ENCODE measurements at places on chromosomes 4 and X. TPM values are rescaled to one million over a fixed set of nuclear protein-coding genes. Genes with fewer than 3 reads are reported as not detected.

DNA sequence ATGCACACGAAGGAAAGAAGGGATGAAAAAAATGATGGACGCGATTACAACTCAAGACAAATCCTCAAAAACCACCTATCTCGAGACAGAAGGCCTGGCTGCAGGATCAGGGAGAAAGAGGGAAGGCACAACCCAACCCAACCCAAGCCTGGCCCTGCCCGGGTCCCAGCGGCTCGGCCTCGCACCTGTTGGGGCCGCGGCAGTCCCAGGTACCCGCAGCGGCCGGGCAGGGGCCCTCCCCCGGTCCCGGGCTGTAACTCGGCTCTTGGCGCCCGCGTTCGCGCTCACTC, 464 bp downstream of the RASGEF1B start:
- no peak for DNase-seq

- DNase-seq, result no peak
These were observed 654.1 kb downstream of the STIM2 start for GRCh38 chr4:27514711-27515110.

DNA sequence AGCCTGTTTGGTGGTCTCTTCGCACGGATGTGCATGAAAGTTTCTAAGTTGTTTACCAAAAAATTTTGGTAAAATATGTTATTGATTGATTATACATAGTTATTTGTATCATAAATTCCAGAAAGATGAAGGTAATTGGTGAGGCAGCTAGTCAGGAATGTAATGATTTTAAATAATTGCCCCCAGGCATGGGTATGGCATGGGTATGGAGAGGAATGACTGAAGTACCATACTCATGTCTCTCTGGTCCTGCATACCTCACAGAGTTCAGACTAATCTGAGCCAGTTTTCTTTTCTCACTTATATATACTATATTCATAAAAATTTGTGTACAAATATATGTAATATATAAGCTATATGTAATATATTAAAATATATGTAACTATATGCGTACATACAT, 329.0 kb upstream of the TECRL start:
- no peak for DNase-seq

DNA sequence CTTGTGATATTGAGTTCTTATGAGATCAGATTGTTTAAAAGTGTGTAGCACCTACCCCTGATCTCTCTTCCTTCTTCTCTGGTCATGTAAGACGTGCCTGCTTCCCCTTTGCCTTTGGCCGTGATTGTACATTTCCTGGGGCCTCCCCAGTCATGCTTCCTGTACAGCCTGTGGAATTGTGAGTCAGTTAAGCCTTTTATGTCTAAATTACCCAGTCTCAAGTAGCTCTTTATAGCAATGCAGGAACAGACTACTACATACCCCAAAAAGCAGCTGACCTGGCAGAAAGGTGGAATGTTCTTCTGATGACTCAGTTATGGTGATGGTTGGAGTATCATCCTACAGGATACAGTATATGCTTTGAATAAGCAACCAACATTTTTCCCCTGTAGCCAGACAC, 11.4 kb upstream of the MCUB start:
- peak; percentile 61 for DNase-seq

Gene DHRSX
- total RNA-seq, result 13.8 TPM

Gene PRKG2
- 0.14 TPM for total RNA-seq

Gene HMGN5
- total RNA-seq, result 5.5 TPM

Gene UCP1
- not detected for total RNA-seq

Gene RHOXF2
- not detected for total RNA-seq

GRCh38 chr4:167232805-167233684, 1.2 kb downstream of the SPOCK3 start:
- no peak for DNase-seq

Gene PDE5A
- 0.25 TPM for total RNA-seq

- no peak for DNase-seq
These were observed 67.7 kb downstream of the SLC4A4 start for GRCh38 chr4:71406459-71406963.

DNA sequence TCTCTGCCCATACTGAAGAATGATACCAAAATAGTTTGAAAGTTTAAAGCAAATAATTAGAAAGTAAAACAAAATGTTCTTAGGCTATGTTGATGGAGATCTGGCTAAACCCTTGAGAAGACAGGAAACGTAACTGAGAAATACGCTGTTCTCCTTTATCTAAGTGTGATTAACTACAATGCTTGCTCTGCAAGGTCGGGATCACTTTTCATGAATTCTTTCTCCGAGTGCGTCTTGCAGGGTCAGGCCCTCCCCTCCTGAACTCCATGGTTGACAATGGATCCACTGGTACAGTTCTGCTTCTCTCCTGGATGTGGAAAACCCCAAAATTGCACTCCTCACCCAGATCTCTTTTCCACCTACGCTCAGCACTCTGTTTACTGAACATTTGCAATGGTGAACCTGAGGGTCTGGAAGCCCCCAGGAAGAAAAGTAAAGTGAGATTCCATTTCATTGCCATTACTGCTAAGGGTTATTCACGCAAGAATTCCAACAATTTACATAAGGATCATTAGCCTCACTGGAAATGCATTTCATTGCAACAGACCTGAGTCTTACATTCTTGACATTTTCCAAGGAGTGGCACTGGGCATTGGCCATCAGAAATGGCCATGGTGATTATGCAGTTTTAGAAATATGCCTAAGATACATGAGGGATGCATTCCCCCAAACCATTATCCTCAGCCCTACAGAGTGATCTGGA, 24.6 kb upstream of the WWC2 start:
- no peak for DNase-seq

DNA sequence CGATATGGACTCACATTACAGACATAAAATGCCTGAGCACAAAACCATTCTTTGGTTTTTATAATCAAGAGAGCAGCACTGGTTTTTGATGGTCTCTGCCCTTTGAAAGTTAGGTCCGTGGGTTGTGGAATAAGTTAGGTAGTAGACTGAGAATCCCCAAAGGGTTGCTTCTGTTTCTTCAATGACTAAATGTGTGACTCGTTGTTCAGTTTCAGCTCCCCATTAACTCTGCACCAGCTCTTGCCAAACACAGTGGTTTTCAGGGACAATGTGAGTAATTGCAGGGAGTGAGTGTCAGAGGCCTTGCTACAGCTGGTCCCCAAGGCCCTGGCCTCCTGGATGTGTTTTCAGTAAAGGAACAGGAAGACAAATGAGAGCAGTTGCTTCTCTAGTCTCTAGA, 24.8 kb downstream of the SMIM20 start:
- DNase-seq, result peak; percentile 76

- DNase-seq, result no peak
These were observed 96.6 kb downstream of the EVC2 start for GRCh38 chr4:5611750-5612149.

GRCh38 chr4:41052287-41052686, 162.1 kb downstream of the APBB2 start:
- no peak for DNase-seq

Gene SLC6A14
- not detected for total RNA-seq

Gene CXCL9
- total RNA-seq, result 0.23 TPM

GRCh38 chr4:128320656-128321055, 33.0 kb upstream of the PGRMC2 start:
- no peak for DNase-seq

Gene SORCS2
- 0.04 TPM for total RNA-seq

GRCh38 chrX:112614640-112615039, 65.1 kb downstream of the LHFPL1 start:
- DNase-seq, result no peak

GRCh38 chr4:121146530-121146929, 17.6 kb downstream of the TNIP3 start:
- DNase-seq, result no peak

DNA sequence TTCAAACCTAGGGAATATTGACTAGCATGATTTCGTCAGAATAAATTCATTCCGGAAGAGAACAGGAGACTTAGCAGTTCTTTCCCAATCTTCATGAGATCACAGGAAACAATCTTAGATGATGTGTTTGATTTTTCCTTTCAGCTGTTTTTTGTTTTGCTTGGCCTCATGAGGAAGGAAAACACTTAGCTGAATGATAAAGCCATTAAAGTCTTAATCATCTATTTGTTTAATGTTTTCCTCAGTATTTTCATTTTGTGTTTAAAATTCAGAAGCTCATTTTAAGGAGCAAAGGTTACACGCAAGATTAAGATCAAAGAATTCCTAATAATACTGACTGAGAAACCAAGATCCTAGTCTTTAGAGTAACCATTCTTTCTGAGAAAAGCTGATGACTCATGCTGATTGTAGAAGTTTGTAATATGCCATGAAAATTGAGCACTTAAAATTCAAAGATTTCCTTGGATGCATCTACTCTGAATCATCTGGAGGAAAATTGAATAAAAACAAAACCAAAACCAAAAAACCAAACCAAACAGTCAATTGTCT, 15.4 kb upstream of the TBC1D19 start:
- DNase-seq, result no peak

DNA sequence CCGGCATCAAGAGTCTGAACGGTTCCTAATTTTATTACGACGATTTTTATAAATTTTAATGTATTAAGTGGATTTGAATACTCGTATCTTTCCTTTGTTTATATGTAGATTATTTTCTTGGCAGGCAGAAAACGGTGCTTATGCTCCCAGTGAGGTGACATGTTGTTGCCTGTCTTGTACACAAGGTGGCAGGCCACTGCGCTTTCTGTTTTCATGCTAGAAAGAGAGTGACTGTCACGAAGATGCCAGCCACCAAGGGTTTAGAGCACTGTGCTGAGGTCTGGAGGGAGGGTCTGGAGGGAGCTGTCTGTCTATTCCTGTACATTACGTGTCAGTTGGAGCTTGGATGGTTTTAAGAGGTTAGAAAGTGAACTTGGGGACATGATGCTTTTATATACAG, 87.7 kb downstream of the SHROOM2 start:
- peak; percentile 62 for DNase-seq

Gene ZC4H2
- total RNA-seq, result 18.8 TPM

DNA sequence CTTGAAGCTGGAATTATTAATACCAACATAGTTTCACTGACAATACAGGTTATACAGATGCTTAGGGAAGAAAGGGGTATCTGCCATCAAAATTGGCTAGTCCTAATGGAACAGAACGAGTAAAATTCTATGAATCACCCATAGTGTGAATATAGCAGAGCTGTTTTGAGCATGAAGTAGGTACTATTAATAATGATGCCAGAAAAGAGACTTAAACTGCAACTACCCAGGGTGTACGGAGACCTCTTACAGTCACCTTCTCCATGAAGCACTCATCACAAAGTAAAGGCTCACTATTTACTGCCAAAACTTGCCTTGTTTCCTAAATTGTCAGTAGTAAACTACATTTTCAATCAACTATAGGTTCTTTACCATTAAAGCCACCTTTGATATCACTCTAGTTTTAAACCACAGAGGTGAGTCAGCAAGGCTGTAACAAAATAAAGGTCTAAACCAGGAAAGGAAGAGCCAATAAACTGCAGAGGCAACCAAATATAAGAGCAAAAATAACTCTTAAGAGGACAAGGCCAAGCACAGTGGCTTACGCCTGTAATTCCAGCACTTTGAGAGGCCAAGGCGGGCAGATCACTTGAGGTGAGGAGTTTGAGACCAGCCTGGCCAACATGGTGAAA, 114.4 kb downstream of the FRYL start:
- no peak for DNase-seq

DNA sequence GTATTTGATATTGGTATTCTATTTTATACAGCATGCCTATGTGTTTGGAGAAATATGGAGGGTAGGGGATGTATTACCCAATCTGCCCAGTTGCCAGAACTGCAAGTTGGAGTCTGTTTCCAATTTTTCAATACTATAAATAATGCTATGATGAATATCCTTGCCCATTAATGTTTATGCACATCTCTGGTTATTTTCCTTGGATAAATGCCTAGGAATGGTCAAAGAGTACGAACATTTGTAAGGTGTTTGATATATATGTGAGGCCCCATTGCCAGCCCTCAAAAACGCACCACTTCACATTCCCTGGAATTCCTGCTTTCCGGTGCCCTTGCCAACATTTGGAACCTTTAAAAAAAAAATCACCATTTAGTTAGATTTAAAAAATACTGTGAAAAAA, 34.3 kb downstream of the CLDN34 start:
- DNase-seq, result no peak

DNA sequence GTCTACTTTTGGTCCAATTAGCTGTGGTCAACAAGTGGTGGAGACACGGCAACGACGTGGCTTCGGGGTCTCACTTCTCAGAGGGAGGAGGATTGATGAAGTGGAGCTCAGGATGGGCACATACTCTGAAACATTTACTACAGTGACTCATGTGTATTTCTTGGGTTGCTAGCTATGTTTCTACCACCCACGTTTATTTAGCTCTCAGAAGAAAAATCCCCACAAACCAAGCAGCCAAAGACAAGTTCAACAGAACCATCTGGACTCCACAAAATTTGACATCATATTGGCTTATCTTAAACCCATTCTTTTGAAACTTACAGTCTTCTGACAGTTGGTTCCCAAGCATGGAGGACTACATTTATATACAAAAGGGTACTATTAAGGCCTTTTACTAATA, 158.0 kb downstream of the CBLL2 start:
- no peak for DNase-seq

- DNase-seq, result peak; percentile 30
These were observed 18.0 kb upstream of the CYP2U1 start for GRCh38 chr4:107913283-107913899.

Gene MID1
- 0.43 TPM for total RNA-seq

GRCh38 chr4:160772668-160773067, 1391.1 kb downstream of the FSTL5 start:
- DNase-seq, result no peak

- DNase-seq, result no peak
These were observed 136.2 kb downstream of the PALLD start for GRCh38 chr4:168633064-168633463.

DNA sequence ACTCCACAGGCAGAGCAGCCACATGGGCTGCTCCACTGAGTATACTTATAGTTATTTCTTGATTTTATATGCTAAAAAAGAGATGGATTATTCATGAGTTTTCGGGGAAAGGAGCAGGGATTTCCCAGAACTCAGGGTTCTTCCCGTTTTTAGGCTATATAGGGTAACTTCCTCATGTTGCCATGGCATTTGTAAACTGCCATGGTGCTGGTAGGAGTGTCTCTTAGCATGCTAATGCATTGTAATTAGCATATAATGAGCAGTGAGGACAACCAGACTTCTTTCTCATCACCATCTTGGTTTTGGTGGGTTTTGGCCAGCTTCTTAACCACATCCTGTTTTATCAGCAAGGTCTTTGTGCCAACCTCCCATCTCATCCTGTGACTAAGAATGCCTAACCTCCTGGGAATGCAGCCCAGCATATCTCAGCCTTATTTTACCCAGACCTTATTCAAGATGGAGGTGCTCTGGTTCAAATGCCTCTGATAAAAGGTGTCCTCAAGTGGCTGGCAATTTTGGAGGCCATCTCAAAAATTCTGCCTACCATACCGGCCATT, 213.0 kb upstream of the VEGFC start:
- DNase-seq, result no peak

- no peak for DNase-seq
These were observed 15.8 kb upstream of the RGS12 start for GRCh38 chr4:3276986-3277385.

Gene TLL1
- not detected for total RNA-seq
